ENCODE measurements at places on chromosomes 5 and 9. TPM values are rescaled to one million over a fixed set of nuclear protein-coding genes. Genes with fewer than 3 reads are reported as not detected.

The MPDZ gene
- polyA plus RNA-seq = not detected

The PDLIM4 gene
- polyA plus RNA-seq = not detected

The OR13C4 gene
- polyA plus RNA-seq = not detected

The CEP72 gene
- polyA plus RNA-seq = 4.0 TPM

The ABCA1 gene
- 0.09 TPM for polyA plus RNA-seq

The LCNL1 gene
- not detected for polyA plus RNA-seq

The SKIC3 gene
- 52.7 TPM for polyA plus RNA-seq

The CTSV gene
- polyA plus RNA-seq = not detected

The CHSY3 gene
- polyA plus RNA-seq = 0.84 TPM

The PCDHA9 gene
- not detected for polyA plus RNA-seq

The STING1 gene
- polyA plus RNA-seq = 67.8 TPM

The ALDH1A1 gene
- polyA plus RNA-seq = not detected

The PCDHB15 gene
- not detected for polyA plus RNA-seq

The DAPK1 gene
- 0.82 TPM for polyA plus RNA-seq

The PCDHGB2 gene
- not detected for polyA plus RNA-seq

The HK3 gene
- polyA plus RNA-seq = 2.4 TPM

The TRIM36 gene
- polyA plus RNA-seq = not detected

The SLC4A9 gene
- polyA plus RNA-seq = not detected

The SOX30 gene
- 0.11 TPM for polyA plus RNA-seq

The PHYHD1 gene
- polyA plus RNA-seq = 4.1 TPM

The SLU7 gene
- 38.8 TPM for polyA plus RNA-seq

The PBX3 gene
- 6.2 TPM for polyA plus RNA-seq

The NDOR1 gene
- polyA plus RNA-seq = 10.3 TPM

The RETREG1 gene
- 3.6 TPM for polyA plus RNA-seq

The BAAT gene
- not detected for polyA plus RNA-seq

The PCSK5 gene
- 7.3 TPM for polyA plus RNA-seq

The SHISAL2B gene
- polyA plus RNA-seq = not detected

The ZNG1F gene
- polyA plus RNA-seq = 0.86 TPM

The SPATA31C1 gene
- not detected for polyA plus RNA-seq

The IL9 gene
- polyA plus RNA-seq = not detected

The SLC36A3 gene
- polyA plus RNA-seq = not detected

The OTP gene
- polyA plus RNA-seq = not detected

The SCGB3A2 gene
- polyA plus RNA-seq = not detected

The LCN1 gene
- polyA plus RNA-seq = not detected

The FRMPD1 gene
- not detected for polyA plus RNA-seq

The NR2F1-AS1 gene
- not detected for polyA plus RNA-seq

The NHP2 gene
- 196 TPM for polyA plus RNA-seq

The CSF1R gene
- polyA plus RNA-seq = 2.5 TPM

The PCDHGB4 gene
- not detected for polyA plus RNA-seq

All from immature natural killer cell (primary cell).